ENCODE measurements at places on chromosomes 6 and 20.

- DNase-seq, result no peak
These were observed 34.8 kb upstream of the AFDN start for GRCh38 chr6:167791780-167792478.

GRCh38 chr6:121858986-121859385 is 423.5 kb downstream of the GJA1 start:
- no peak for DNase-seq

DNA sequence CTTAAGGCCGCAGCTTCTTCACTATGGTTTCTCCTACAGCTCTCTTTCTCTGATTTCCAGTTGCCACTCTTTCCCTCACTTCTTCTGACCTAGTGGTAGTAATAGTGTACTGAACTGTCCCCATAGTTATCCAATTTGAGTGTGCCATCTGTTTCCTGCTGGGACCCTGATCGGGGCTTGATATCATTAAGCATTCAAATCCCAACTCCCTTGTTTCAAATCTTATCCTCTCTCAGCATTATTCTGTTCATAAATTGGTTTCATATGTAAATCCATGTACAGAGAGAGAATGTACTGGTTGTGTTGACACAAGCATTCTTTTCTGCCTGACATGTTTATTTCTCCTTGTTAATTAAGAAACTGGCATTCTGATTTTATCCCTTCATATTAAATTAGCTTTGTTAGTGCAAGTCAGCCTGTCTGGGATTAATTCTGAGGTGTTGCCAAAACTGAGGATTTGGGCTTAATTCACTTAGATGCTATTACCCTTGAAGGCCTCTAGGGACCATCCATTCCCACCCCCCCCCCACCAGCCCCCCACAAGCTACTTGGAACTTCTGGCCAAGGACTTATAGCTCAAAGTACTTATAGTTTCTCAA is 84.6 kb upstream of the PROKR2 start:
- no peak for DNase-seq

DNA sequence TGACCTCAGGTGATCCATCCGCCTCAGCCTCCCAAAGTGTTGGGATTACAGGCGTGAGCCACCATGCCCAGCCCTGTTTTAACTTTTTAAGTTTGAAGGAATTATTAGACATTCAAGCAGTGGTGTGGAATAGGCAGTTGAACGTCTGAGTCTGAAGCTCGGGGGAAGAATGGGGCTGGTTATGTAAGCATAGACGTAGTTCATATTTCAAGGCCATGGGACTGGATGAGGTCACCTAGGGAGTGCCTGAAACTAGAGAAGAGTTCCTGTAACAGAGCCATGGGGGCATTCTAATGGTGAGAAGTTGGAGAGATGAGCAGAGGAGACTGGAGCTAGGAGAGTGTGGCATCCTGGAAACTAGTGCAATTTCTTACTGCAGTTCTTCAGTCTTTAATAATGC is 6.4 kb downstream of the CDKAL1 start:
- no peak for DNase-seq

GRCh38 chr6:37793067-37793466 is 26.5 kb upstream of the ZFAND3 start:
- DNase-seq, result no peak

DNA sequence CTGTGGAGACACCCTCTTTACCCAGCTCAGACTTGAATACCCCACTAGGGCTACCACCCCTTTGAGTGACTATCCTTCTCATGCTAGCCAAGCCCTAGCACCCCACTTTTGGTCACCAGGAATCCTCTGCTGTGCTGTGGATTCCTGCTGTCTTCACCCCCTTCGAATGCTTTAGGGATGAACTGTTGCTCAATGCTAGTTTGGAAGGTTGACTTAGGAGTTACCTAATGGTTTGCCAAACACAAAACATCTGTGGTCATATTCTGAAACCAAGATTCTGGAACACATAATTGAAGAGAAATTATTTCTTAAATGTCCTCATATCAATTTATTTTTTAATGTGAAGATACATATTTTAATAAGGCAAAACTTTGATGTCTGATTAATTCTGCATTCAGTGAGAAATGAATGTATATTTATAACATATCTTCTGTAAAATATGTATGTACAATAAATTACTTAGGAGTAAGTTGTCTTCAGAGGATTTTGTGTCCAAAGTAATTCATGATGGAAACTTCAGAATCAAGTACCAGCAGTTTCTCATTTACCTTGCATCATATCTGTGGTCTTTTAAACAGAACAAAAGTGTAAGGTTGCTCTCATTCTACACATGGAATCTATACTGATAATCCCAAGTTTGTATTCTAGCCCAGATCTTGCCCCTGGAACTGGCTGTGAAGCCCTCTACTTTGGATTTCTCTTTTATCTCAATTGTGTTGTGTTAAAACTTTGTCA is 46.9 kb downstream of the TMEM200A start:
- no peak for DNase-seq

GRCh38 chr20:3786126-3786484 is 435 bp downstream of the CENPB start:
- no peak for DNase-seq

DNA sequence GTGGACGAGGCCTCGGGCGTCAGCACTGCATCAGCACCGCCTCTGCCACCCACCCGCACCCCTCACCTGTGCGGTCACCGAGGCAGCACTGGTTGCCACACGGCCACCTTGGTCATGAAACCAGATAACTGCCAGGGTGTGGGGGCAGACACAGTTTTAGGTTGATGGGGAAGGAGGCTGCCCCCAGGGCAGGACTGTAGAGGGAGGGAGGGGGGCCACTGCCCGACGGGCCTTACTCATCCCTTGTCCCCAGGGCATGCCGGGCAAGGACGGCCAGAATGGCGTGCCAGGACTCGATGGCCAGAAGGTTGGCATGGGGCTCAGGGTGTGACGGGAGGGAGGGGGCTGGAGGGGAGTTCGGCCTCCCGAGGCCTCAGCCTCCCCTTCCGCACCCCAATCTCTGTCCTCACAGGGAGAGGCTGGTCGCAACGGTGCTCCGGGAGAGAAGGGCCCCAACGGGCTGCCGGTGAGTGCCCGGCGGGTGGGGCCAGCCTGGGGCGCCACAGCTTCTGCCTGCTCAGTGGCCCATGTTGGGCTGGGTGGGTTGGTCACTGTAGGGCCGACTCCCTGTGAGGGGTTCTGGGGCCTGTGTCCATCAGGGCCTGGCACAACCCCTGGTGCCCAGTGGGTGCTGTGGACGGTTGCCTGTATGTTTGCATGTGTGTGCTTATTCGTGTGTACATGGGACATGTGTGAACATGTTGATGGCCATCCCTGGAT is 11.8 kb downstream of the COL9A3 start:
- DNase-seq, result no peak

DNA sequence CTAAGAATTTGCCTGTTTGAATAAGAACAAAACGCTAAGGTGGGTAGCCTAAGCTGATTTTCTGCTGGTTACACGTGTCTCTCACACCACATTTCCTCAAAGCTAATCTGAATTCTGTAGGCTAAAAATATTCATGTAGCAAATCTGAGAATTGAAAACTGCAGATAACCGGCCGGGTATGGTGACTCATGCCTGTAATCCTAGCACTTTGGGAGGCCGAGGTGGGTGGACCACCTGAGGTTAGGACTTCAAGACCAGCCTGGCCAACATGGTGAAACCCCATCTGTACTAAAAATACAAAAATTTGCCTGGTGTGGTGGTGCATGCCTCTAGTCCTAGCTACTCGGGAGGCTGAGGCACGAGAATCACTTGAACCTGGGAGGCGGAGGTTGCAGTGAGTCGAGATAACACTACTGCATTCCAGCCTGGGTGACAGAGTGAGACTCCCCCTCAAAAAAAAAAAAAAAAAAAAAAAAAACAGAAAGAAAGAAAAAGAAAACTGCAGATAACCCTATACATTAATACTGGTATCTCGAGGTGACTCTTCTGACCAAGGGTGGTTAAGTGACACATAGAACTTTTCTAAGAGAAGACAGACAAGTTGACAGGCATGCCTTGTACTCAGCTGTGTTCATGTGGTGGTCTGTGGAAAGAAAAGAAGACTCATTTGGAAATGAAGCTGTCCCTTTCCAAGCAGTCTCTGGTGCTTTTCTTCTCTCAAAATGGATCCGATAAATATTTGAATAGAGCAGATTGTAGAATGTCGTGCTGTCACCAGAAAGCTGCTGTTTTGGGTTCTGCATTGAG is 24.7 kb upstream of the ASXL1 start:
- peak; percentile 42 for DNase-seq
